AG08395 (cell line): ENCODE measurements at places on chromosomes 11 and 22.
A peak's percentile ranks its signal among the peaks of the same experiment; 100 is the strongest.

DNA sequence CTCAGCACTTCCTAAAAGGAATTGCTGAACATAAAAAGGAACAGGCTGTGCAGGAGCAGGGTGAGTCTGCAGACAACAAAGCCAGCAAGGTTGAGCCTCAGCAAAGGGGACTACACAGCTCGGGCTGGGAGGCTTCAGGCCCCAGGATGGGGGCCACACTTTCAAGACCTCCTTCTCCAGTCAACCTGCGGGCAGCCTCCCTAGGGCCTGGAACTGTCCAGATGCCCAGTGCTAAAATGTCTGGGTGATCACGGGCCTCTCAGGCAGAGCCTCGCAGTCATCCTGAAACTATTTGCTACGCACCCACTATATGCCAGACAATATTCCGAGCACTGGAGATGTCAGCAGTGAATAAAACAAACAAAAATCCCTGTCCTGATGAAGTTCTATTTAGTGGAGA lies 3.9 kb upstream of the NEFH start:
- DNase-seq = no peak

GRCh38 chr11:86453290-86454030 lies 78.8 kb downstream of the CCDC81 start:
- DNase-seq = no peak

DNA sequence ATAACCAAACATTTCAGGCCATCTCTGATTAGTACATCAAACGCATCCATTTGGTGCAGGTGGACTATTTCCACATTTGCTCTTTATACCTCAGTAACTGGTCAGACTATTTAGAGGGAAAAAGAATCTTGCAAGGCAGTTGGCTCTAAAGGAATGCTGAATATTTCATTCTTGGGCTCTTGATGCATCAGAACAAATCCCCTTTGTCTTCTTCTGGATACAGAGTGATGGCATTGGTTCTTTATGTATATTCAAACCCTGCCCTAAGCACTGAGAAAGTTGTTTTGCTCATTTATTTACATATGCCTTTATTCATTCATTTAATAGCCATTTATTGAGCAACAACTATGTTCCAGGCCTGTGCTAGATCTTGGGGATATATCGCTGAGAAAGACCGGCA lies 31.1 kb upstream of the RAB30 start:
- DNase-seq = no peak

DNA sequence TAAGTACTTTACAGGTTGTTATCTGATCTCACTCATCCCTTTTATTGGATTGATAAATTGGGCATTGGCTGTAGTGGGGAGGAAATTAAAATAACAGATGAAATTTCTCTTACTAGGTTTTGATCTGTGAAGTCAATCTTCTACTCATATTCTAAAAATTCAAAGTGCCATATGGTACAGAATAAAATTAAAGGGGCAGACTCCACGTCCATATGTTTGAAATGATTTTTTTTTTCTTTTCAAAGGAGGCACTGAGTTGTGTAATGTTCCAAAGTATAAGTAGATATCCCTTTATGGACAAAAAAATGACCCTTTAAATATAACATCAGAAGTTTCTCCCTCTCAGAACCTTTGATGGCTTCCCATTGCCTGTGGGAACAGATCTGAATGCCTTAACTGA lies 207.4 kb downstream of the DBX1 start:
- no peak for DNase-seq

GRCh38 chr11:13098616-13099289 lies 89.6 kb downstream of the RASSF10 start:
- no peak for DNase-seq

DNA sequence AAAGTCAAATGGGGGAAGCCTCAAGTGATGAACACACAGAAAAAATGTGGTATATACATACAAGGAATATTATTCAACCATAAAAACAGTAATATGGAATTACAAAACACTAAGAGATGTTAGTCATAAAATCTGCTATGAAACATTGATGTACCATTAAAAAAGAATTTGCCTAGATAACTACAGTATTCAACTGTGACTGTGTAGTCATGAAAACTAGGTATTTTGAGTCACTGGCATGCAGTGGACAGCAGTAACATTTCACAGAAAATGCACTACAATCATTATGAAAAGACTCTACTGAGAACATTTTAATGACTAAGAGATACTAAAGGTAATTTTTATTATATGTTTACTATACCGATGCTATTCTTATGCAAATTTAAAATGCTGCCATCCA lies 11.7 kb downstream of the ZNF195 start:
- no peak for DNase-seq

GRCh38 chr11:26849036-26849435 lies 127.2 kb upstream of the SLC5A12 start:
- DNase-seq = no peak

DNA sequence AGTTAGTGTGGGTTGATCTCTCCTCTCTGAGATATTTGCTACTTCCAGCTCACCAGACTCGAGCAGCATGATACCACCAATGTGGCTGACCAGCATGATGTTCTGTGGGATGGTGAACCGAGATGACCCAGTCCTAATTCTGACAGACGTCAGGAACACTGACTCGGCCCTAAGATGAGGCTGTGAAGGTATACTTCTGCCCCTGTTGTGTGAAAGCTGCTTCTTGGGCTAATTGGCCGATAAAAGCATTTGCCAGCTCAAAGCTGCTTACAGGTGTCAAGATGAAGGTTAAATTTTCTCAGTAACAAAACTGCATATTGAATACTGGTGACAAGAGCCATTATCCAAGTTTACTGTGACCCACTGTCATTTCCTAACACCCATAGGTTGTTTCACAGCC lies 151.4 kb downstream of the BRD1 start:
- no peak for DNase-seq

GRCh38 chr11:60924906-60925853 lies 920 bp downstream of the TMEM132A start:
- no peak for DNase-seq

DNA sequence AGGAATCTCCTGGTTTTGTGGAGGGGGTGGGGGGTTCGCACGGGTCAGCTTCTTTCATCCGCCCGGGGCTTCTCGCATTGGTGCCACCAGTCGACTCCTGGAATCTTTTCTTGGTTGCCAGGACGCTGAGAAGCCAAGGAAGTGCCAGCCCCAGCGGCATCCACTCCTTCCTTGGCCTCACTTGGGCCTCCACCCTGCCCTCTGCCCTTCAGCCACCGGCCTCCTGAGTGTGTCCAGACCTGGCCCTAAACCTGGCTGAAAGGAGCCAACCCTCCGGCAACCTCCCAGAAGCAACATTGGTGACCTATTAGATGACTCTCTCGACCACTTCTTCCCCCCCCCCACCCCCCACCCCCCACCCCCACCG lies 518 bp upstream of the GALNT18 start:
- no peak for DNase-seq

- no peak for DNase-seq
These were observed 318.7 kb downstream of the BUD13 start for GRCh38 chr11:116454020-116454645.

DNA sequence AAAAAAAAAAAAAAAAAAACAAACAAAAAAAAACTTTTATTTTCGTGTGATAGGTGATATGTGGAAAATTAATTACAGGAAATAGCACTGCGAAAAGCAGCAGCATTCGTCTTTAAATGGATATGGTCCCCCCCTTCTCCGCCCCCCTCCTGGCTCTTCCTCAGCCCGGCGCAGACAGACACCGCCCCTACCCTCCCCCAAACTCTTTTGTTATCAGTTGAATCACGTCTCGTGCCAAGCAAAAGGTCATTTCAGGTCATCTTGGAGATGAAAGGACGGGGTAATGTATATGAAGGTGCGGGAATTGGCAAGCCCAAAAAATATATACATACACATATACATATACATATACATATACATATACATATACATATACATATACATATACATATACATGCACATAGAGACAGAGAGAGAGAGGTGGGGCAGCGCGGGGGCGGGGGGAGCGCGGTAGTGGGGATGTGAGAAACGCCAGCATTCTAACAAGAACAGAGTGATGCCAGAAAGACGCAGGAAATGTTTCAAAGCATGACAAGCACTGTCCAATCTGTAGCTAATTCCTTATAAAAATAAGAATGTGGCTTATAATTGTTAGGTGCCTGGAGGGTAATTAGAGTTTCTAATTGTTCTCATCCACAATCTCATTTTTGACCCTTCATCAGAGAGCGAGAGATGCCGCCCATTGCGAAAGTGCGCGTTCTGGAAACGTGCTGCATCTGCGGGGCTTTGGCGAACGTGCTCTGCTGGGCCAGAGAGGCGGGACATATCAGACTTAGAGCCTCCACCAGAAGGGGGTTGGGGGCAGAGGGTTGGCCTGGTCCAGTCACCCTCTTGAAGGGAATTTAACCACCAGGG lies 214.5 kb upstream of the UBASH3B start:
- peak; percentile 14 for DNase-seq

DNA sequence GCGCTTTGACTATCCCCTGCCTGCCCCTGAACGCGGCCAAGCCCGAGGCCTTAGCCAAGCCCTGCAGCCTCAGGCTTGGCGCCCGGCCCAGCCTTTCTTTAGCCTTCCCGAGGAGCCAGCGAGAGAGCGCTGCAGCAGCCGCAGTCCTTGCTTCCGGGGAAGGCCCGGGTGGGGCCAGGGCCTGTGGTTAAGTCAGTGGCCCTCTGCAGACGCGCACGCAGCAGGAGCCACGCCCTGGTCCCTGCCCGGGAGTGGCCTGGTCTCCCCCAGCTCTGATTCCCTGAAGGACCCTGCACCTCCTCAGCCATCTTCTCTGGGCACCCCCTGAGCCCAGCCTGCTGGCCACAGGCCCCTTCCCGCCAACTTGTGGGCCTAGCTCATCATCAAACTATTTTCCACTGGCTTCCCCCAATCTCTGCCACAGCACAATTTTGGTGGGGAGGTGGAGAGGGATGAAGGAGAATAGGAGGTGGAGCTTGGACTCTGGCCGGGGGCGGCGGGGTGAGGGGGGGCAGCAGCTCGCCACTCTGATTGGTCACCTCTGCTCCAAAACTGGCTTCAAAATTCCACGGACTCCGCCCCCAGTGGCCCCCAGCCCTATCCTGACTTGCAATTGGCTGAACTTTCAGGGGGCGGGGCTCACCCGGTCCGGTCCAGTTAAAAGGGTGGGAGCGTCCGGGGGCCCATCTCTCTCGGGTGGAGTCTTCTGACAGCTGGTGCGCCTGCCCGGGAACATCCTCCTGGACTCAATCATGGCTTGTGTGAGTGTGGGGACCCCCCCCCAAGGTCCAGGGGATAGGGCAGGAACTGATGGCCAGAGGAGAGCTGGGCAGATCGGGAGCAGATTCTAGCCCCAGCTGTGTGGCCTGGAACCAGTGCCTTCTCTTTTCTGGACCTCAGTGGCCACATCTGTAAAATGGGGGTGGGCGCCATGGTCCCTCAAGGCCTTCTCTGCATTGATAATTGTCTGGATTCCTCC lies at the start of gene LGALS1:
Gene LGALS1 (plus strand): TSS at position 686 of the 979 bp plus-strand sequence. CDS start 67 bp downstream, at position 753.
- DNase-seq = peak; percentile 98

- no peak for DNase-seq
These were observed 121.5 kb downstream of the FAM76B start for GRCh38 chr11:95668131-95668530.

DNA sequence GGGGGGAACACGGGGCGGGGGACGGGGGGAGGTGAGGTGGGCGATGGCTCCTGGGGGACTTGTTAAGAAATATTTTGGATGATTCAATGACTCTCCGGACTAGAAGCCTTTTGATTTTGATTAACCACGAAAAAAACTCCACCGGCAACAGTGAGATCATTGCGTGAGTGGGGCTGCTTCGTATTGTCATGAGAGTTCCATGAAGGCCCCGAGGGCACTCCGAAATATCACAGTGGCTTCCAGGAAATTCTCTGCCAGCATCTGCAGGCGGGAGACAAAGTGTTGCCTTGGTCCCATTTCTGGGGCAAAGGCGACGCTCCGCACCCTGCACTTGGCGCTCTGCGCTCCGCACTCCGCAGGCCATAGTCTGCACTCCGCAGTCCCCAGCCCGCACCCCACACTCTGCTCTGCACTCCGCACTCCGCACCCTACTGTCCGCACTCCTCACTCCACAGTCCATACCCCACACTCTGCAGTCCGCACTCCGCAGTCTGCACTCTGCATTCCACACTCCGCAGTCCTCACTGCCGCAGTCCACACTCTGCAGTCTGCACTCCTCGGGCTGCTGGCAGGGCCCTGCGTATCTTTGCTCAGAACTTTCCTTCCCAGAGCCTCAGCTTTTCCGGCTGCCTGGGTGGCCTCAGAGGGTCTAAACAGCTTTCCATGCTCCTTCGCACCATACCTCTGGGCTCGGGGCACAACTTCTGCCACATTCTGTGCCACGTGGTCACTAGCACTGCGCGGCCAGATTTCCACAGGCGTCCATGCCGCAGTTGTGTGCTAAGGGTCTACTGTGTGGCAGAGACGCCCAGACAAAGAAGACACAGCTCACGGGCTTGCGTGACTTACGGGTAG lies 61.1 kb downstream of the LINC01488 start:
- DNase-seq = no peak

- peak; percentile 33 for DNase-seq
These were observed 311.8 kb downstream of the SBF2 start for GRCh38 chr11:9982127-9982795.

DNA sequence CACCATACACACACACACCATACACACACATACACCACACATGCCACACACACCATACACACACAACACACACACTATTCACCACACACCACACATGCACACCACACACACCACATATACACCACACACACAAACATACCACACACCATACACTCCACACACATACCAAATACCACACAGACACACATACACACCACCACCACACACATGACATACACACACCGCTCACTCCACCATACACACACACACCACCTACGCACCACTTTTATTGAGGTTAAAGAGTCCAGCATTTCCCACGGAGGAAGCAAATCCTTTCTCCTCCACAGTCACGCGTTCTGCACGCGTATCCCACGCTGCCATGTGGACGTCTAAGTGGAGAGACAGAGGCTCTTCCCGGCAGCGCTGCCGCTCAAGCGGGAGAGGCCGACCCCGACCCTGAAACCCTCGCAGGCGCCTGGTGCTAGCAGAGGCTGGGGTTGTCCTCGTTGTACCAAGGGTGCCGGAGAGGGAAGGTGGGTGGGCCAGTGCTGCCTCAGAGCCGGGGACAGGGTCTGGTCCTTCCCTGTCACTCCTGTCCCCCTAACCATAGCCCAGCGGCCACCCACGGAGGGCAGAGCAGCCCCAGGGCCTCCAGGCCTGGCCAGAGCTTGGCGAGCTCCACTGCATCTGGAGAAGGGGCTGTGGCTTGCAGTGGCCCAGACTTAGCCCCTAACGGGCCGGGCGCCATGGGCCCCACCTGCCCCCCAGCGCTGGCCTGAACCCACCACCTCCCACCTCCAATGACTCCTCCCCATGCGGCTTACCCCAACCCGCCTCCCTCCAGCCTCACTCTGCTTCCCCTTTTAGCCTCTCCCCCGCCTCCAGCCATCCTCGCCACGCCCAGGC lies 1495.0 kb downstream of the BRD1 start:
- DNase-seq = no peak

- peak; percentile 72 for DNase-seq
These were observed 36.3 kb upstream of the POLA2 start for GRCh38 chr11:65225279-65226102.
